Stimulated activated CD8-positive, alpha-beta memory T cell treated with anti-CD3 and anti-CD28 coated beads, Interleukin-4, amount 100 ng/mL, for 1 hour (primary cell): ENCODE measurements at places on chromosomes 3 and 15.

- DNase-seq: no peak
These were observed 40.5 kb downstream of the PTPRG start for GRCh38 chr3:61601831-61602230.

DNA sequence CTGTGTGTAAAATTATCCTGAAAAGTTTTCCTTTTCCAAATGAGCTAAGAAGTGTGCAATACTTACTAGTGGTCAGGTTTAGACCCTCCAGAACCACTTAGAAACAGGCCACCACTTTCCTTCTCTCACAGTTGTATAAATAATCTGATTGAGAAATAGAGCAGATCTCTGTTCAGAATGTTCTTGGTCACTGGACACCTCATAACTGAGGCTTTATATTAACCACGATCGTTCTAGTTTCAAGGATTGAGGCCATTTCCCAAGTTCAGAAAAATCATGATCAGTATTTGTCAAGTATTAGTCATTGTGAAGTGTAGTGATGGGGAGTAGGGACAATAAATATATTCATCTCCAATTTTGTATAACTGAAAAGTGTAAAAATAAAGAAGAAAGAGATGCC is 1.0 kb upstream of the MAP3K13 start:
- DNase-seq: no peak

- no peak for DNase-seq
These were observed 63.7 kb upstream of the PRR23C start for GRCh38 chr3:139108253-139108969.

DNA sequence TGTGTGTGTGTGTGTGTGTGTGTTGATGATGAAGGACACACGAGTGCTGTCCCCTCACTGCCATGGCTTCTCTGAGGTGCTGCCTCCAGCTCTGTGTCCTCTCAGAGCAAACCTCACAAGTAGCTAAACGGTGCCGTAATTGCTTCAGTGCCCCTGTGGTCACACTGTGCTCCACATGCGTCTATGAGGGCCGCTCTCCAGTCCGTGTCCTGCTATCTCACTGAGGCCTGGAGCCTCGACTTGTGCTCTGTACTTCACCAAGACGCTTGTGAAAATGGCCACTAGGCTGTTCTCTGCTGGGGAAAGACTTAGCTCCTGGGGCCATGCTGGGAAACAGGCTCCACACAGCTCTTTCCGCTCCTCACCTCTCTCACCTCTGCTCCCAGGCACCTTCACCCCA is 65.4 kb upstream of the CGNL1 start:
- no peak for DNase-seq

DNA sequence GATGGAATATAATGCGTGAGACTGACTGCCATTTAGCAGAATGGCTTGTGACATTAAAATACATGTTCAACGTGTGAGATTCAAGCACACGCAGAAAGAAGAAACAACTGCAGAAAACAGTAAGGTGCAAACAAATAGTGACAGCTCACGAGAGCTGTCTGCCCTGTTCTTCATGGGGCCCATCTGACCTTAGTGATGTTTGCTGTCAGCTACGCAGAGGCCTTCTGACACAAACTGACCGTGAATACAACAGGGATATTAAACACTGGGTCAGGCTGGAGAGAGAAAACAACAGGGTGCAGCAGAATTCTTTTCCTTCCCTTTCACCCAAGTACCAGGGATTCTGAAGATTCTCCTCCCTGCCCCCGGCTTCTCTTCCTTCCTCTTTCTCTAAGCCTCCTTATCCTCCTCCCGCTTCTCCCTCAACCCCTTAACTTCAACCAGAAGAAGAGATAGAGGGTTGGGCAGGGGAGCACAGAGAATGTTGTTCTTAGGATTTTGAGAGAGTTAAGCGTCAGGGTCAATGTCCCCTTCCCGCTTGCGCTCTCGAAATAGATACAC is 2.1 kb downstream of the TNFAIP8L3 start:
- no peak for DNase-seq

DNA sequence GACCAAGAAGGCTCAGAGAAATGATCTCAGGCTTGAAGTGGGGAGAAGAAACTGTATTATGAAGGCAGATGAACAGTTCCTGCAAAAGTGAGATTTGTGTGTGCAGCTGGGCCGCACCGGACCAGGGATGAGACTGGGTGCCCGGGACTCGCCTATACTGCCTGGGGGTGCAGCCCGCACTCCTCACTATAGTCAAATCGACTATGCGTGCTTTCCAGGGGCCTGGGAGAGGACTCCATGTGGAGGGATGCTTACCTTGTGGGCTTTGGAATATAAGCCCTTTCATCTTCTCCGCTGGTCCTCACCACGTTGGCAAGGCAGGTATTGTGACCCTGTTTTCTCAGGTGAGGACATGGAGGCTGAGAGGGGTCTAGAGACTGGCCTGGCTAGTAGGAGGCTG is 32.9 kb upstream of the APOD start:
- no peak for DNase-seq

GRCh38 chr3:158350971-158351370 is 220.0 kb upstream of the MLF1 start:
- no peak for DNase-seq

DNA sequence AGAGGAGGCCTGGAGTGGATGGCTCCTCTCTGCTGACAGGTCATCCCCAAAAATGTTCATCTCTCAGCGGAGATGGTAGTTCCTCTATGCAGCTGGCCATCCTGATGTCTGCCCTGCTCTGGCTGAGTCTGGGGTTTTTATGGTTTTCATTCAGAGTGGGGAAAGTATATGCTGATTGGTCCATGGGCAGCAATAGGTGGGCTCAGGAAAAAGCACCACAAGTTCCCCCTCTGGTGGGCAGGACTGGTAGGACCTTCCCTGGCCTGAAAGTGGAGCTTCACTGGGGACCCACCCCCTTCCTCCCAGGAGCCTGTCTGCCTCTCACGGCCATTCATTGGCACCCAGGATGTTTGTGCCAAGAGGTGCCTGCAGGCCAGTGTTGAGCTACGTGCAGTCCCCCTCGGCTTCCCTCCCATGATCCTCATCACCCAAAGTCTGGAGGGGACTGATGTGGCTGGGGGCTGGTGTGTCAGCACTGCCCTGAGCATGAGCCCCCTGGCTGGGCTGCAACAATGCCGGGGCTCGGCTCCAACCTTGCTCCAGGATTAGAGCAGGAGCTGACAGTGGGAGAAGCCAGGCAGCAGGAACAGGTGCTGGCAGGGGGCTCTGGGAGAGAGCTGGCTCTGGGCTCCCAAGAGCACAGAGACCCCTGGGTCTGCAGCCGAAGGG is 13.1 kb upstream of the BLOC1S6 start:
- DNase-seq: no peak

DNA sequence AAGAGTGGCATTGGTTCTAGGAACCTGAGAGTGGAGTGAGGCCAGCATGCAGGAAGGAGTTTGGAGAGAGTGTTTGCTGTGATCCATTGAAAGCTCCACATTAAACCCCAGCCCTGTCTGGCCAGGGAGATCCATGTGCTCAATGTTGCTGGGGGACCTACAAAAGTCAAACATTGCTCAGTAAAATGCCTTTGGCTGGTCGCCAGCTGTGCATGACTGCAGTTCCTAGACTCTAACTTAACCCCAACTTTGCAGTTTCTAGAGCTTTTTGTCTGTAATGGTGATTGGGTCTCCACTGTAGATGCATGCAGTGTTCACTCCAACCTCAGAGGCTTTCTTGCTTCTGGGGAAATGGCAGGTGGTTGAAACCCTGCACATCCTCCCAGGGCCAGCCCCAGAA is 99.7 kb upstream of the ABHD17C start:
- no peak for DNase-seq

DNA sequence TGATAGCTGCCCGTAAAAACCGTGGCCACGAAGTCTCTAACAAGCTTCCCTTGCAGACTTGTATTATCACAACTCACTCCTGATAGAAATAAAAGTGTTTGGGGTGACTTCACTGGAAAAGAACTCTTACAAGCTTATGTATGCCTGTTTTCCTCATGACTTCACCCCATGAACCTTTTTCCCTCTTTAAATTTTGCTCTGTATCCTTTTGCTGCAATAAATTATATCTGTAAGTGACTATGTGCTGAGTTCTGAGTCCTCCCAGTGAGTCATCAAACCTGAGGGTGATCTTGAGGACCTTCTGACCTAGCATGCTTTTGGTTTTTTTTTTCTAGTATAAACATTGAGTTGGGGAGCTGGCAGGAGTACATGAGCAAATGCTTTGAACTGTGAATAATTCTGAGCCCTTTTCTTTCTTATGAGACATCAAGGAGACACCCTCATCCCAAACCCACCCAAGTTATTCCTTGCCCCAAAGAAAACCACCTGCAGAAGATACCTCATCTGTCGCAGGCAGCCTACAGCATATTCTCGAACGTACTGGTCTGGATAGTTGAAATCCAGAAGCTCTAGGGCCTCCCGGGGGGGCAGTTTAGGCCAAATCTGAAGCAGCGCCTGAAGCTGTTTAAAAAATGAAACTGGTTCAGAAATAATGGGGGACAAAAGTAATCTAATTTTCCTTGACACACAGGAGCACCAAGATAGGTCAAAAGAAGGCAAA is 85.9 kb downstream of the FAIM start:
- DNase-seq: no peak

- DNase-seq: no peak
These were observed 3.3 kb downstream of the LYSMD4 start for GRCh38 chr15:99729920-99730319.

- DNase-seq: no peak
These were observed 21.5 kb downstream of the SCN5A start for GRCh38 chr3:38627956-38628355.

- no peak for DNase-seq
These were observed 32.8 kb downstream of the ACSBG1 start for GRCh38 chr15:78201281-78202190.

- no peak for DNase-seq
These were observed 240.9 kb upstream of the ADAMTS9 start for GRCh38 chr3:64928683-64929082.

- no peak for DNase-seq
These were observed 734.0 kb upstream of the NR2F2 start for GRCh38 chr15:95596496-95596895.

GRCh38 chr3:42803414-42804105 is 730 bp downstream of the HIGD1A start:
- DNase-seq: no peak

GRCh38 chr3:23071758-23072157 is 131.4 kb upstream of the UBE2E2 start:
- DNase-seq: no peak

GRCh38 chr3:173983343-173983742 is 585.8 kb downstream of the NLGN1 start:
- no peak for DNase-seq

- DNase-seq: no peak
These were observed 1.1 kb downstream of the IQCF6 start for GRCh38 chr3:51777985-51778384.

- DNase-seq: no peak
These were observed 40.8 kb upstream of the PRR23E start for GRCh38 chr3:127151992-127152650.

DNA sequence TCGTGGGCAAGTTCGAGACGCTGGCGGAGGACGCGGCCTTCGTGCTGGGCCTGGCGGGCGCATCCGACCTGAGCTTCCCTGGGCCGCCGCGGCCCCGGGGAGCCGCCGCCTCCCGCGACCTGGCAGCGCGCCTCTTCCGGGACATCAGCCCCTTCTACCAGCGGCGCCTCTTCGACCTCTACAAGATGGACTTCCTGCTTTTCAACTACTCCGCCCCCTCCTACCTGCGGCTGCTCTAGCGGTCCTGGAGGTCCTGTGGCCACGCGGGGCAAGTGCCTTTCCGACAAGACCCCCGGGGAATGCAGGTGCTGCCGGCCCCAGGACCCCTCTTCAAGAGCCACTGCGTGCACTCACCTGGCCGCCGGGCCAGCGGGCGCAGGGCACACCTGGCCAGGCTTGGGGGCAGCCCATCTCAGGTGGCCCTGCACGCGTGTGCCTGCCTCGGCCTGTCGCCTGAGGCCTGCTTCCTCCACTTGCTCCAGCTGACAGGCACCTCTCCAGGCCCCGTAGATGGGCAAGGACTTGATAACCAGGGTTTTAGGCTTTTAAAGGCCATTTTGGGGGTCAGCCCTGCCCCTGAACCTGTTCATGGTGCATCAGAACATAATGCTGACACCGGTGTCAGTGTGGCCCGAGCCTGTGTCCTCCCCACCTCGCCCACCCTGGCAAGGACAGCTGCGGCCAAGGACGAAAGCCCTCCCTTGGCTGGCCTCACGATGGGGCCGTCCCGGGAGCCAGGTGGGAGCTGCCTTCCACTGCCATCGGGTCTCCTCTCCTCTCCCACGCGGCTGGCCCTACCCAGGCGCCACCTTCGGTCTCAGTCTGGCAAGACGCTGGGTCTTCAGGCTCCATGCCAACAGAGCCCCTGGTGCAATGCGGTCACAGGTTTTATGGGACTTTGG is 16.1 kb downstream of the C3orf22 start:
- DNase-seq: no peak

GRCh38 chr15:39661776-39662175 is 80.9 kb downstream of the THBS1 start:
- DNase-seq: no peak

DNA sequence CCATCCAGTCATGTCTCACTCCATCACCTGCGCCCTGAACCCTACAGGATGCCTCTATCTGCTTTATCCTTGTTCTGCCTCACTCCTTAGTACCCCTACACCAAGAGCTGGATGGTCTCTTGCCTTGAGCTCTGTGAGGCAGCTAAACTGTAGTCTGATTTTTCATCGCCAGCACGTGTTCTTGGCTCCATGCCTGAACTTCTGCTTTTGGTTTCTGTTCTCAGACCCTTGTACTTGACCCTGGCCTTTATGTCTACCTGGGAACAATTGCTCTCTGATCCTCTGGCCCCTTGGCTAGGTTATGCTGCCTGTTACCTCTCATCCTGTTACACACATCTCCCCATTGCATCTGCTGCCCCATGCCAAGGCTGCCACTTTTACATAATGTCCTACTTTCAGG is 318.0 kb upstream of the LMCD1 start:
- DNase-seq: no peak

- DNase-seq: peak; percentile 46
These were observed 7.7 kb downstream of the BHLHE40 start for GRCh38 chr3:4986782-4987537.

GRCh38 chr3:11600501-11601282 is 43.0 kb downstream of the VGLL4 start:
- no peak for DNase-seq

GRCh38 chr15:56913670-56914069 is 4.8 kb upstream of the TCF12 start:
- DNase-seq: no peak

- no peak for DNase-seq
These were observed 133.1 kb upstream of the LRRN1 start for GRCh38 chr3:3665961-3666640.

DNA sequence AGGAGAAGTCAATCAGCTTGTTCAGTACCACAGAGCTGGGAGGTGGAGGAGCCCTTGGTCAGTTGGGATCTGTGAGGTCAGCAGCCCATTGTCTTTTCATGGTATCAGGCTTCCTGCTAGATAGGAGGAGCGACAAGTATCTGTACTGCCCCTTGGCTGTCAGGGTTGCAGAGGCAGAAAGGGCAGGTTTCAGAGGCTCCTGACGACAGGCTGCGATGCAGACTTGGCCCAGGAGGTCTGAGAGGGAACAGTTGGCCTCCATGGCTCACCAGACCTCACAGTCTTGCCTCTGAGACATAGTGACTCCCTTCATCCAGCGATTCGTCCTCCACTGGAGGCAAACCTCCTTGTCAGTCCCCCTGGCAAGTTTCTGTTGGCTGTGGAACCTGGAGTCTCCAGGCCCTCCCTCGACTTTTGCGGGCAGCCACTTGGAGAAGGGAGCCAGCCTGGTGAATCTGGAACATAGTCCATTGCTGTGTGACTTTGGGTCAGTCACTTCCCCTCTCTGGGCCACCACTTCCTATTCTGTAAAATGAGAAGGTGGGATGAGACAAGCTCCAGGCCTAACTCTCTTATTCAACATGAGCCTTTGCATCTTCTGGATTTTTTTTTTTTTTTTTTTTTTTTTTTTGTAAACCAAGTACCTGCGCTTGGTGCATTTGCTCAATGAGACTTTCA is 177.9 kb upstream of the TLE3 start:
- DNase-seq: no peak
